ENCODE measurements at places on chromosomes 3 and 15.

DNA sequence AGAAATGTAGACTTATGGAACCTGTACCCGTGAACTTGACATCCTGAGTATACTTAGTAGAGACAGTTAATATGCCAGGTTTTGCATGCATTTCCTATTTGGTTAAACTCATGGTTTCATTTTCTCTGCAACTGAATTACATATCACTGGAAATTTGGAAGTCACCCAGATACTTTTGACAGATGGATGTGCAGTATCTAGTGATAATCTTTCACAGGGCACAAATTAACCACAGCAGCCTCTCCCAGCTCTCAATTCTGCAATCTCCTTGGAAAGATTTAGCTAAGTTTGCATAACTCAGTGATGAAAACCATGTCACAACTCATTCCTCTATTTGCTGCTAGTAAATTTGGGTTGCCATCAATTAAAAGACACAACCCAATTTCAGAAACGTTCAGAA lies 162.3 kb upstream of the TPM1 start:
- DNase-seq = peak; percentile 69

DNA sequence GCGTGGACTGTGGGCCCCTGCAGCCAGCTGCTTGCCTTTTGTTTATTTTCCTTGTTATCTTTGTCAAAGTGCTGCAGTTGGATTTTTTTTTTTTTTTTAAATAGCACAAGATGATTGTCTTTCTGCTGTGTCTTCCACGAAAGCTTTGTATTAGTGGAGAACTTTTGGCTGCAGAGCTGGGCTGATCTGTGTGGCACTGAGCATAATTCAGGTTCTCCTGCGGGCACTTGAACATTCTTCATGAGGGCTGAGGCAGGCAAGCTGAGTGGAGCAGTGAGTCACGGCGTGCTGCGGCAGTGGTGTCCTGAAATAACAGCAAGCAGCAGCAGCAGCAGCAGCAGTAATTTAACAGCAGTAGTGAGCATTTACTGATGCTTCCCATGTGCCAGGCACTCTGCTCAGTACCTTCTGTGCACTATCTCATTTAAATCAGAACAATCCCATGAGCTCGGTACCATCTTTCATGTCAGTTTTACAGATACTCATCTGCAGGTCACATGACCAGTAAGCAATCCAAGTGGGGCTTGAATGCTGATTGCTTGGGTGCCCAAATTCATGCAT lies 45.8 kb downstream of the MITF start:
- DNase-seq = peak; percentile 48

GRCh38 chr3:183283886-183284285 lies 30.8 kb downstream of the B3GNT5 start:
- no peak for DNase-seq

GRCh38 chr15:76962337-76963013 lies 30.9 kb downstream of the RCN2 start:
- no peak for DNase-seq

- DNase-seq = no peak
Observed at GRCh38 chr15:77464129-77464865, 43.6 kb downstream of the HMG20A start.

DNA sequence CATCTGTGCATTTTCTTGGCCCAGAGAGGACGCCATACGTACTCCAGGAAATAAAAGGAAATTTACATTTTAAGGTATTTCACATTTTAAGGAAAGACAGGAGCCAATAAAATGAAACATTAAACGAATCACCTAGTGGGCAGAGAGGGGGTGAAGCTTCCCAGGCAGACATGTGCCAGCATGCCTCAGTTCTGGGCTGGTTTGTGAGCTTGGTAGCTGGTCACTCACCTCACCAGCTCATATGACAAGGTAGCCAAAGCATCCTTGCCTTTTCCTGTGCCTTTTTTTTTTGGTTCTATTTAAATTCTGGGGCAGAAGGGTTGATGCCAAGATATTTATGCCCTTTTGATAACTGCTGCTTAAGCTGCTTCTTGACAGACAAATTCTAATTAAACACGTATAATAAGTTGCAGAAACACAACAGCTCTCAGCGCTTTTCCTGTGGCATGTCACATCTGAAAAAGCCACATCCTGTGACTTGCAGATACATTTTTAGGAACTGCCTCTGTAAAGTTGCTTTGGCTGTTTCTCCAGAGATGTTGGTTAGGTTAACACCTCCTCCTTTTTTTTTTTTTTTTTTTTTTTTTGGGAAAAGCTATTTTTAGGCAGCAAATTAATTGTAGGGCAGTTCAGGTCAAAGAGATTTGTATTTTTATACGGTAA lies 218.6 kb downstream of the PDCD6IP start:
- no peak for DNase-seq

GRCh38 chr3:139689122-139689521 lies 11.3 kb upstream of the NMNAT3 start:
- no peak for DNase-seq

- DNase-seq = no peak
Observed at GRCh38 chr3:44885618-44886017, 11.2 kb downstream of the TGM4 start.

- no peak for DNase-seq
Observed at GRCh38 chr3:23457697-23458096, 254.6 kb downstream of the UBE2E2 start.

DNA sequence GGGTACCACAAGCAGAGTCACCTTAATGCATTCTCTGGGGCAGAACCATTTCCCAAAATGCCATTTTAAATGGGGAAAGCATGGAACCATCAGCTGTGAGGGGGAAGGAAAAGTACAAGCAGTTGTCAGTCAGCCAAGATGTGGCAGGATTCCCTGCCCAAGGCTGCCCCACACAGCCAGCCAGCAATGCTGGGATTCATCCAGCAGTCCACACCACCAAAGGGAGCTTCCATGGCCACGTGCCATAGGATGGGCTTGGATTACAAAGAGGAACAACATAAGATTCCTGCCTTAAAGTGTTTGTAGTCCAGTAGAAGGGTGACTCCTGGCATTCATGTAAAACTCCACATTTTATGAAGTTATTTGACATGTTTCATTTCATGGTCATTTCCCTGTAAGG lies 233.3 kb downstream of the SHOX2 start:
- DNase-seq = no peak

- no peak for DNase-seq
Observed at GRCh38 chr15:33154351-33155166, 40.0 kb downstream of the FMN1 start.

GRCh38 chr3:129971351-129972052 lies 3.0 kb upstream of the TRH start:
- DNase-seq = no peak

GRCh38 chr15:93261845-93262244 lies 172.8 kb upstream of the RGMA start:
- no peak for DNase-seq

GRCh38 chr15:23835953-23836352 lies 148.8 kb upstream of the NDN start:
- no peak for DNase-seq

- peak; percentile 38 for DNase-seq
Observed at GRCh38 chr3:177610686-177611633, 413.7 kb upstream of the TBL1XR1 start.

DNA sequence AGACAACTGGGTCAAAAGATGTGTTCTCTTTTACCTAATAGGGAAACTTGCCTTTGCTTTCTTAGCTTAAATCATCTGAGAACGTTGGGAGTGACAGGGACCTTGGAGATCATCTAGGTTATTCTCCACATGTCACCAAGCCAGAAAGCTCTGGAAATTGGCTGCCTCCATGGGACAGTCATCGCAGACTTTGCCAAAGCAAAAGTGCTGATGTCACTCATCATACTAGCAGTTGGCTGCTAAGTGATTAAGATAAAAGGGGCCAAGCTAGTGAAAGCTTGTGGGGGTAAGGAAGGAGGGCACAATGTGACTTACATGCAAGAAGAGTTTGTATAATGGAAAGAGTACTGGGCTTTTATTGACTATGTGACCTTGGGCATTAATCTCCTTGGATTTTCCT lies 198.0 kb upstream of the PFN2 start:
- peak; percentile 28 for DNase-seq

DNA sequence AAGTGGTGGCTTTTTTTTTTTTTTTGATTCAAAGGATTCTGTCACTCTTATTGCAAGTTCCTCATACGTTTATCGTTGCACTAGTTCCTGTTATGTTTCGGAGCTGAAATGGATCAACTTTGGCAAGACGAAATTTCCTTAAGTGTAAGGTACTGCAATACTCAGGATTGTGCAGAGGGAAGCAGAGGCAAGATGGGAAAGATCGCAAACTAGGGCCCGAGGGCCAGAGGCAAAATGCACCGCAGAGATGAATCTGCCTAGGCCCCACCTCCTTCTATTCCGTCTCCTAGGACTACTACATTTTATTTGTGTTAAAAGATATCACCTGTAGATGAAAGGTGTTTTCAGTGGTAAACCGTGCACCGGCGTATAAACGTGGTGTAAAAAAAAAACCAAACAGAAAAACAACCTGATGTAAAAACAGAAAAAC lies 331 bp downstream of the RNU6-1 start:
- DNase-seq = no peak

DNA sequence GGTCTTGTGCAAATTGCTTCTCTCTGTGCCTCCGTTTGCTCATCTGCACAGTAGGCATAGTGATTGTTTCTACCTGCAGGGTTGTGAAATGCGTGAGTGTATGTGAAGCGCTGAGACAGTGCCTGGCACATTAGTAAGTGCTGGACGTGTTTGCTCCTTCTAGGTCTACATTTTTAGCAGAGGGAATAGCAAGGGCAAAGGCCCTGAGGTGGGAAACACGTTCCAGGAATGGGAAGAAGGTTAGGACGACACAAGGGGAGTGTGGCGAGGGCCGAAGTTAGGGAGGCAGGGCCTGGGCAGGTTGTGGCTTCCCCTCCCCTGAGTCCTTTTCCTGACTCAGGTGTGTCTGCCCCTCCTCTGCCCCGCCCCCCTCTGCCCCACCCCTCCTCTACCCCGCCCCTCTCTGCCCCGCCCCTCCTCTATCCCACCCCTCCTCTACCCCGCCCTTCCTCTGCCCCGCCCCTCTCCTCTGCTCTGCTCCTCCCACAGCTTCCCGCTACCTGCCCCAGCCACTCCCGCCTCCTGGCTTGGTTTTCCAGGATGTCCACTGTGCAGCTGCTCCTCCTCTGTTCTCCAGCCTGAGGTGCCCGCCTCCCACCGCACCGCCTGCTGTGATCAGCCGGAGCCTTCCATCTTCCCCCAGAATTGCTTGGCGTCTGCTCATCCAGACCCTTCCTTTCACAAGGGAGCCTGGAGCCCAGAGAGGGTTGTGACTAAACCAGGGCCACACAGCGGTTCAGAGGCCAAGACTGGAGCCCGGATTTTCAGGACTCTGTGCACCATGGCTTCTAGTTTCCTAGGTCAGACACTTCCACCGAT lies 31.1 kb upstream of the SMAD6 start:
- no peak for DNase-seq

DNA sequence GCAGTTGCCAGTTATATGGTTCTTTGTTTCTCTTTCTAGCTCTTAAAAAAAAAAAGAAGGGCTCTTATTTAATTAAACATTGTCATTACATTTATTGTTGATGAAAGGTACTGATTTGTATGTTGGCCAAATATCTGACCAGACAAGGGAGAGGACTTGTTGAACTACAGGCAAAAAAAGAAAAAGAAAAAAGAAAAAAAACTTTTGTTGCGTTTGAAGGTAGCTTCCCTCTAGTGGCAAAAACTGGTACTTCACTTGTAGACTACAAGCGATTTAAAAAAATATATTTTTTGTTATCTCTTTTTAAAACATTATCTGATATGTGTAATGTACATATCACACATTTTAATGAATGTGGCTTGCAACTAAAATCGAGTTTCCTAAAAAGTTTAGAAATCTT lies 280.6 kb downstream of the ROBO2 start:
- DNase-seq = peak; percentile 62

GRCh38 chr3:182631183-182632076 lies 161.9 kb upstream of the ATP11B start:
- DNase-seq = no peak

DNA sequence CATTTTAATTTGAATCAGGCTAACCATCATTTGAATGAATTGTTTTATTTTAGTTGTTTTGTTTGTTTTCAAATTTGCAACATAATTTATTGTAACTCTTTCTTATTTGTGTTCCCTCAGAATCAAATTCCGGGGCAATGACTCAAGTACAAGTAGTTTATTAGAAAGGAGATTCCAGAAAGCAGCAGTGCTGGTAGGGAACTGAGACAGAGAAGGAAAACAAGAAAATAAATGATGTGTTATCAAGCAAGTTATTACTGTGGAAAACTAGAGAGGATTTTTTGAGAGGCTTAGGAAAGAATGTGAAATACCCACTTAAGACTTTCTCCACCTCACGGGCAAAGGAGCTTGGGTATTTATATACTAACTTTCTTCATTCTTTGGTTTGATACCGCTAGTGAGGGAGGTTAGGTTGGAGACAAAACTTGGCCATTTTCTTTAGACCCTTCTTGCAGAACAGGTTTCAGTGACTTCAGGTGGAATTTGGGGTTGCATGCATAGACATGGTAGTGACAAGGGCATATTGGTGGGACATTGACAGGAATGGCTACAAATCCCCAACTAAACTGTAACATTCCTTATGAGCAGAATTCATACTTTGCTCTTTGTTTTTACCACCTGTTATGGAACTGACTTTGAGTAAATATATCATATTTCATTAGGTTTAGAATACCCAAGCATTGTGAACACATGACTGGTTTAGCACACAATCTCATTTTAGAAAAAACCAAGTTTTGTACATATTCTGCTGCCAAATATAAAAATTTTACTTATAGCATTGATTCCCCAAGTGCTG lies 254.3 kb downstream of the ZBBX start:
- no peak for DNase-seq

GRCh38 chr3:14647976-14648955 lies 3.3 kb upstream of the CCDC174 start:
- no peak for DNase-seq

GRCh38 chr3:138180375-138181029 lies 5.8 kb upstream of the DBR1 start:
- DNase-seq = peak; percentile 58

- peak; percentile 91 for DNase-seq
Observed at GRCh38 chr3:62318752-62319569, 54.4 kb downstream of the FEZF2 start.

DNA sequence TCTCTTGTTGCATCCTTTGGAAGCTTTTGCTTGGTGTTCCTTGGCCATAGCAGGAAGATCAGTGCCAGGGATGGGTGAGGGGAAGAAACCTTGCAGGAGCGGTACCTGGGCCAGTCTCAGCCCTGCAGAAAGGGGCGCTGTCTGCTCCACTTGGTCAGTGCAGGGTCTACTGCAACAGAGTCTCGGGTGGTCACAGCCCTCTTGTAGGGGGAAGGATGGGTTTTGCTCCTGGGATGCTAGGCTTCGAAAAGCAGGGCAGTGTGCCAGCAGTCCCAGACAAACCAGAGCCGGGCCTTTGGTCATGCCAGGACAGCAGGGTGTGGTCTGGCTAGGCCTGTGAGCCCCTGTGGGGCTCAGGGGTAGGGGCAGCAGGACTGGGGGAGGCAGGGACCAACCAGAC lies 186.7 kb downstream of the APBA2 start:
- no peak for DNase-seq

GRCh38 chr3:132161608-132162007 lies 126.8 kb upstream of the CPNE4 start:
- no peak for DNase-seq

Measured in cardiac muscle cell (in vitro differentiated cells and primary cell).